NCI-H2081 treated with DMSO at 0.1 percent for 48 hours (cell line): ENCODE measurements at places on chromosomes 3 and 15.

GRCh38 chr3:170327040-170327808 is 30.3 kb upstream of the SKIL start:
- no peak for DNase-seq

- no peak for DNase-seq
Observed at GRCh38 chr3:124497487-124497886, 232.8 kb upstream of the UMPS start.

GRCh38 chr15:80660119-80660518 is 35.0 kb upstream of the ABHD17C start:
- DNase-seq = no peak

GRCh38 chr3:124635169-124635539 is 95.1 kb upstream of the UMPS start:
- no peak for DNase-seq

GRCh38 chr3:52004163-52004787 is 8.6 kb upstream of the RPL29 start:
- DNase-seq = no peak

DNA sequence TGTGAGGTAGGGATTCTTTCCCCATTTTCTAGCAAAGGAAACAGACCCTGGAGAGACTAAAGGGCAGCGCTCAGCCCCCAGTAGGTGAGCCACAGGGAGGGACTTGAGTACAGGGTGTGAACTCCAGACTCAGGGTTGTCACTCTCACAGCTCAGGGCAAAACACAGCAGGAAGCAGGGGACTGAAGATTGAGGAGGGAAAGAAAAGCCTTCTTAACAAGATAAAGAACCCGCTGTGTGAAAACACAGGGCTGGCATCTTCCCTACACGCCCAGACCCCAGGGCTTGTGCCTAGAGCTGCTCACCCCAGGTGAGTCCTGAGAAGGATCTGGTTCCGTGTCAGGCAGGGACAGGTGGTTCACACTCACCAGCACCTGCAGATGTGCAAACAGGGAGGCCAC is 59.6 kb downstream of the ABTB1 start:
- DNase-seq = no peak

DNA sequence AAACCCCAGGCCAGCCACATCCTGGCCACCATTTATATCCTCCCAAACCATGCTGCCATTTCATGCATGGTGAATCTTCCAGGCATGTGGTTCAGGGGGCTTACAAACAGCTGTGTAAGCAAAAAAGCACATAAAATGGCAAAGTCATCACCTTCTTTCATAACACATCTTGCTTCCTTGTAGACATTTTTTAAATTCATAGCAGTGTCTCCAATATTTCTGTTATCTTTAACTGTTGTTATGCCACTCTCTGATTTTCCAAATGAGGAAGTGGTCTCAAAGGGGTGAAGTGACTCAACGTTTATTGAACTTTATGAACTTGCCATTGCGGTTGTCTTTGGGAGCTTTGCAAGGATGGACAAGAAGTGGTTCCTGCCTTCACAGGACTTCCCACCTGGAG is 264.4 kb downstream of the MEX3B start:
- no peak for DNase-seq

DNA sequence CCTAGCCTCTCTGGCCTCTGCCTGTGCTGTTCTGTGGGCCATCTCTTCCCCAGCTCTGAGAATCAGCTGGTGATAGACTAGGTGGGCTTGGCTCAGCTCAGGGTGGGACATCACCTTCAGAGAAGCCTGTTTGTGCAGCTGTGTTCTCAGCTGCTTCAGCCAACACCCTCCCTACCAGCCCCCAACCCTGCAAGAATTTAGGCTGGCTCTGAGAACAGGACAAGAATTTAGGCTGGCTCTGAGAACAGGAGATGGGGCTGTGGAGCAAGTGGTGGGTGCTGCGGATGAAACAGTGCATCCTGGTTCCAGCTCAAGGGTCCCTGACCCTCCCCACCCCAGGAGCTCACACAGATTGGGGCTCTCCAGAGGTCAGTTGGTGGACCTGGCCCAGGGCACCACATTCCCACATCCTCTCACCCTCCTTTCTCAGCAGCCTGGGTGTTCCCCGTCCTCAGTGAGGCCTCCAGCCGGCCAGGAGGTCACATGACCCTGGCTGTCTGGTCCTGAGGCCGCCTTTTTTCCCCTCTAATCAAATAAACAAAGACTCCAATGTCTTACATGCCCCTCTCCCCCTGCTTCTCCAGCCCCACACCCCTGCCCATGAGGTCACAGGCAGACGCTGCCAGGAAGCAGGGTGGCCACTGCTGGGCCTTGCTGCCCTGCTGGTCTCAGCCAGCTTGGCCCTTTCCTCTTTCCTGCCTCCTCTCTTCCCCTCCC is 14.9 kb downstream of the PLEKHO2 start:
- no peak for DNase-seq

DNA sequence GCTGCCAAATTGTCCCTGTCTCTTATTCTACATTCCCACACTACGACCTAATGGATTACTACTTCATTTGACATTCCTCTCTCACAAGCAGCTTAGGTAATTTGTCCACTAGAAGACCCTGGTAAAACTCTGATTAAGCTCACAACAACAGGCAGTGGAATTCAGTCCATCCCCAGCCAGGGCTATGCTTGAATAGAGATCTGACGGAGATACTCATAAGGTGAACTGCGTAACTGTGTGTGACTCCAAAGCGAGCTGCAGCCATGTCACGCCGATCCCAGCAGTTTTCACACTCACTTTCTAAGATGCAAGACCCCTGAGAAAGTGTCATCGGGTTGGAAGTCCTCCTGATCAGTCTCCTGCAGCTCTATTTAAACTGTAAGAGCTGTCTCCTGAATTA is 25.7 kb upstream of the ROBO2 start:
- DNase-seq = no peak

- no peak for DNase-seq
Observed at GRCh38 chr3:38281895-38282686, at the start of gene SLC22A14. Gene SLC22A14 (plus strand): TSS chr3:38282294. CDS start chr3:38306027, 23,733 bp downstream.

- no peak for DNase-seq
Observed at GRCh38 chr3:161500068-161500796, 3.6 kb downstream of the OTOL1 start.

DNA sequence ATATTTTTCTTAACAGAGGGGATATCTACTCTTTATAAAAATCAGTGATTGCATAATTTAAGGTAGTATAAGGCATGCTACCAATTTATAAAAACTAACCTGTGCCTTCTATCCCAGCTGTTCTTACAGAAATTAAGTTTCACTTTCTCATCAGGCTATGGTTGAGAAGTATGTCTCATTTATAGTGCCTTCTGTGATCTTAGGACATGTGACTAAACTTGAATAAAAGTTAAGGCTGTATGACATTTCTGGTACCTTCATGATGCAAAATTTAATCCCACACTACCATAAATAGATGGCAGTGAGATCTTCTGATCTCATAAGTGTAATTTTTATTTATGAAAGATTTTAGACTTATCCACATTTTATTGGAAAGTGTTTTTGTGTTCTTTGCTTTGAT is 12.6 kb downstream of the TIPARP start:
- DNase-seq = no peak

DNA sequence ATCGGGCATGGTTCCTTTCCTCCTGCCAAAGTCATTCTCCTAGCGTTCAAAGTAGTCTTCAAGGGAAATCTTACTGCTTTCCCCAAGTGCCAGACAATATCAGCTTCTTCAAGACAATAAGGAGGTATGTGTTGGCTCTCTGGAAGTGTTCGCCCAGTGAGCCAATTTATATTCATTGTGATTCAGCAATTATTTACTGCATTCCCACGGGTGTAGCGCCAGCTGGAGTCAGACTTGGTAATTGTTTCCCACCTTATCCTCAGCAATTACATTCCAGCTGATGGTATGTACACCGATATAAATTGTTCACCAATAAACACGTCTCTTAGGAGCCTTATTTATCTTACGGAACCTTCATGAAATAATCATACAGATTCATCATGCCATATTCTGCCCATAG is 103.6 kb upstream of the CTNNB1 start:
- DNase-seq = no peak

GRCh38 chr3:133999891-134000685 is 29.6 kb downstream of the SLCO2A1 start:
- no peak for DNase-seq

GRCh38 chr3:146655333-146655996 is 50.3 kb upstream of the PLSCR5 start:
- no peak for DNase-seq

- no peak for DNase-seq
Observed at GRCh38 chr15:73851689-73852088, 21.7 kb upstream of the TBC1D21 start.

- no peak for DNase-seq
Observed at GRCh38 chr3:128549283-128550112, 56.5 kb upstream of the GATA2 start.

DNA sequence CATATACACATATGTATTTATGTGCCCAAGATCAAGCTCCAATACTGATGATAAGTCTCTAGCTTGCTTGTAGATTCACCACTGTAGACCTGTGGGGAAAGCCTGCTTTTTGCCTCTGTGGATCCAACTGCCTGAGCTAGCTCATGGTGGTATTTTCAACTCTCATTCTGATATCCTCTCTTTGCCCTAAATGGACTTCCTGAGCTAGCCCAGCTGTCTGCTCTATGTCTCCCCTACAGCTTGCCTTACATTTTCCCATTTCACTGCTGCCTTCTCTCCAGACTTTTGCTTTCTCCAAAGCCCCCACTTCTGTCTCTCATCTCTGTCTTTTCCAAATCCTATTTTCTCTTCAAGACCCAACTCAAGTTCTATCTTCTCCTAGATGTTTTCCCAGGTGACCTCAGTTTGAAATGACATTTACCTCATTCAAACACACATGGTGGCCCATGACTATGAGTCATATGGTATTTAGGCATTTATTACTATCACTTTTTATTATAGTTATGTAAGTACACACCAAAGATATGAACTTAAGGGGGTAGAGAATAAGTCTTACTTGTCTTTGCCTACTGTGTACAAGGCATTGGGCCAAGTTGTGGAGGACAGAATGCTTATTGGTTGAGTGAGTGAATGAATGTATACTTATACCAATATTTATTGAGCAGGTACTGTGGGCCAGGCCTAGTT is 191.7 kb downstream of the NR1D2 start:
- DNase-seq = no peak

- DNase-seq = no peak
Observed at GRCh38 chr15:70509731-70510143, 253.6 kb downstream of the UACA start.

DNA sequence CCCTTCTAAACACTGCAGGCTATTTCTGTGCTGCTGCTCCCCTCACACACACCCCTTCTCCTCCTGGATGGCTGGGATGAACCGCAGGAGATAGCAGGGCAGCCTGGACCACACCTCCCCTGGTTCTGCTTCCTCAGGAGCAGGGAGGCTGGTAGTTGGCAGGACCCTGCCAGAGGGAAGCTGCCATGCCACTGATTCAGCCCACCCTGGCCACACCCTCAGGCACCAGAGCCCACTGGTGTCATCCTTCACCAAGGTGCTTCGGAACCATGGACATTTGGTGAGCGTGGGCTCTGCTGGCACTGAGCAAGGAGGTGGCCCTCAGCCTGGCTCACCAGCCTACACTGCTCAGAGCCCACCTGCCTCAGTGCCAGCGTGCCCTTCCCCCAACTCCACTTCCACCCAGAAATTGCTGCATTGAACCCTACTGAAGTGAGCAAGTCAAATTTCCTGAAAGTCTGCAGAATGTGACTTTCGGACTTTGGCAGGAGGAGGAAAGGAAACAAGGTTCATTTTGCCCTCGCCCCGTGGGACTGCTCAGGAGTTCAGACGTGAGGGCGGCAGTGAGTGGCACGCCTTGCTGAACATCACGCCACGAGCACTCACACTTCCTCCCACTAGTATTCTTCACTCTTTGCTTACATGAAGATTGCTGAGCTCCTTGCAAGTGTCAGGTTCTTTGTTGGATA is 26.3 kb downstream of the BMF start:
- no peak for DNase-seq

DNA sequence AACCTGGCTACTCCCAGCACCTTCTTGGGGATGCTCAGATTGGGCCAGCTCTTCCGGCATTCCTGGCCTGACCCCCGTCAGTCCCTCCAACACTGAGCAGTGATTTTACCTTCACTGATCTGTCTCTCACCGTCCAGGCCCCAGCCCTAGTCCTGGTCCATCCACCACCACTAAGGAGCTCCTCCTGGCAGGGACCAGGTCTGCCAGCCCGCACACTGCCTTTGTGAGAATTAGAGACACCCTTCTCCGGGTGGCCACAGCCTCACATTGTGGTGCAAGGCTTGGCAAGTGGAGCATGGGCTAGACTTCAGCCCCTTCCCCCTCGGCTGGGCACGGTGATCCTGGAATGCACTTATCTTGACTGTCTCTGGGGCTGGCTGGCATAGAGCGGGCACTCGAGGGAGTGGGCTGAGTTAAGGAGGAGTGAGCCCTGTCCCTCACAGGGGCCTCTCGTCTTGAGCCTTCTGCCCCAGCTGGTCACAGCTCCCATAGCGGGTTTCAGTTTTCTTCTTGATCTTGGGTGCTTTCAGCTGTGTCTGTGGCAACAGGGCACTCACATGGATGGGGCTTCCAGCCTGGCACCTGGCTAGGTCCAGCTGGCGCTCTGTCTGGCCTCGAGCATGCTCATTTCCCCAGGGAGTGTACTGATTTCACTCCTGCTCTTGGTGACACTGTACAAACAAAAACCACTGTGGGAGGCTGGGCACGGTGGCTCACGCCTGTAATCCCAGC is 53.9 kb downstream of the LINGO1 start:
- no peak for DNase-seq

DNA sequence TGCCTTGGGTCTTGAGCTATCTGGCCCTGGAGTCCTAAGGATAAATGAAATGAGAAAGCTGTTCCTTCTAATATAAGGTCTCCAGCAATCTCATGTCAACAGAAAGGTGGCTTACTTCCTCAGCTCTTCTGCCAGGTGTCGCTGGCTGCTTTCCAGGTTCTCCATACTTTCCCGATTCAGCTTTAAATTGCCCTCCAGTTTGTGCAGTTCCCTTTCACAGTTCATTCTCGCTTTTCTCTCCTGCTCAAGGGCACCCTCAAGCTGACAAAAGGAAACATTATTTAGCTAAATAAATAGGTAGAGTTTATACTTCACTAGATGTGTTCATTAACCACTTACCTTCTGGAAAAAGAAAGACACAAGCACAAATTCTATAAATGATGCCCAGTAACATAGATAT is 73.0 kb downstream of the MYH15 start:
- peak; percentile 45 for DNase-seq

- no peak for DNase-seq
Observed at GRCh38 chr3:142239421-142239820, 14.0 kb upstream of the GK5 start.

GRCh38 chr3:19539518-19540392 is 391.4 kb downstream of the KCNH8 start:
- no peak for DNase-seq

DNA sequence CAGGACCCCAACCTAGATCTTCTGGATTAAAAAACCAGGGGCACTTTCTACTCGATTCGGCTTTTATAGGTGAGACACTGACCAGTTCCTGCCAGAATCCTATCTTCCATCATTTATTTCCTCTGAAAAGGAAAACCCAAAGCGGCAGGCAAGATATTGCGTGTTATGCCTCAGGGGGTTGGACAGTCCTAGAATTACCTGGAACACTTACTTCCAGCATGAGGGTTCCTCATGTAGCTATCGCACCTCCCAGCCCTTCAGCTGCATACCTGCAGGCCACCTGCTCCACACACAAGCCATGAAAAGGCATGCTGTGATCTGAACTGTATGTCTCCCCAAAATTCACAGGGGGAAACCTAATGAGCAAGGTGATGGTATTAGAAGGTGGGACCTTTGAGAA is 58.3 kb upstream of the DLG1 start:
- no peak for DNase-seq
